Type B pancreatic cell (in vitro differentiated cells): ENCODE measurements at places on chromosomes 11 and 22. TPM values are rescaled to one million over a fixed set of nuclear protein-coding genes. Genes with fewer than 3 reads are reported as not detected.

MS4A4A gene
- total RNA-seq = not detected in 2 replicates

DNA sequence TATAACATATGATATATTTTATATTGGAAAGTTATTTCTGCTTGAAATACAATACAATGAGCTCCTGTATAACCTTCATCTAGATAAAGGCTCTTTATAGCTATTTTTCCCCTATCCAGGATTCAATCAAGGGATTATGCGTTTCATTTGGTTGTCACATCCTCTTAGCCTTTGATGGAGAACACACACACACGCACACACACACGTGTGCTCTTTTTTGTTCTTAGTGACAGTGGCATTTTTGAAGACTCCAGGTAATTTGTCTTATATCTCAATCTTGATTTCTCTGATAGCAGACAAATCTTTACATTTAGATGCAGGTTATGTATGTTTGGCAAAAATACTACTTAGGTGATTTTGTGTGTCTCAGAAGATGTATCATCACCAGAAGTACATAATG lies 144.2 kb upstream of the CEP126 start:
- H3K36me3 ChIP-seq = no peaks in the 10 kb centered on the region
- H3K27me3 ChIP-seq = no peaks in the 10 kb centered on the region
- no peaks in the 10 kb centered on the region for H3K4me1 ChIP-seq
- no peak for DNase-seq
- H3K4me3 ChIP-seq = no peak overlapping the region

- H3K4me3 ChIP-seq = no peak overlapping the region
- H3K27ac ChIP-seq = no peak overlapping the region
- H3K27me3 ChIP-seq = no peaks in the 10 kb centered on the region
- no peak for DNase-seq
Measured at GRCh38 chr11:77801477-77801876, 19.0 kb downstream of the RSF1 start.

- peaks cover 13% of the 10 kb centered on the region for H3K4me1 ChIP-seq
- DNase-seq = no peak
- H3K27ac ChIP-seq = no peak overlapping the region
- H3K27me3 ChIP-seq = no peaks in the 10 kb centered on the region
- H3K36me3 ChIP-seq = peaks cover 15% of the 10 kb centered on the region
Measured at GRCh38 chr11:117238221-117238620, 5.8 kb downstream of the RNF214 start.

- no peaks in the 10 kb centered on the region for H3K4me1 ChIP-seq
- no peak overlapping the region for H3K27ac ChIP-seq
- H3K4me3 ChIP-seq = no peak overlapping the region
- DNase-seq = no peak
Measured at GRCh38 chr22:43537019-43537585, 125.3 kb downstream of the MPPED1 start.
